ENCODE measurements at places on chromosomes 5 and 9. TPM values are rescaled to one million over a fixed set of nuclear protein-coding genes. Genes with fewer than 3 reads are reported as not detected.

The IGIP gene
- 11.0 TPM for total RNA-seq

The C9orf153 gene
- 0.18 TPM for total RNA-seq

The PSMB7 gene
- total RNA-seq = 214 TPM

The ASB6 gene
- total RNA-seq = 10.0 TPM

The UGT3A1 gene
- total RNA-seq = not detected

The PRDM9 gene
- not detected for total RNA-seq

The SPATA31C1 gene
- total RNA-seq = not detected

The MEGF10 gene
- 0.14 TPM for total RNA-seq

The GADD45G gene
- 1.00 TPM for total RNA-seq

The SLC36A3 gene
- not detected for total RNA-seq

The TMEM215 gene
- not detected for total RNA-seq

The PCDHB1 gene
- not detected for total RNA-seq

The SLIT3 gene
- 18.5 TPM for total RNA-seq

The CNTFR gene
- under 0.01 TPM for total RNA-seq

The MAMDC2 gene
- 3.0 TPM for total RNA-seq

The DHX29 gene
- total RNA-seq = 33.7 TPM

The CYLC2 gene
- total RNA-seq = not detected

The IPO11 gene
- 25.0 TPM for total RNA-seq

The PCDHGA7 gene
- total RNA-seq = 4.1 TPM

The RNF183 gene
- total RNA-seq = not detected

The SLC12A7 gene
- total RNA-seq = 13.5 TPM

The OR13J1 gene
- not detected for total RNA-seq

The CCDC112 gene
- 4.1 TPM for total RNA-seq

The DRD1 gene
- under 0.01 TPM for total RNA-seq

The PCDHAC2 gene
- total RNA-seq = 0.14 TPM

The TOR1A gene
- 22.0 TPM for total RNA-seq

The CNTNAP3 gene
- 0.18 TPM for total RNA-seq

The IL33 gene
- total RNA-seq = 202 TPM

The SPINK7 gene
- not detected for total RNA-seq

The HK3 gene
- total RNA-seq = not detected

The RETREG1 gene
- 0.92 TPM for total RNA-seq

The OR13C2 gene
- not detected for total RNA-seq

The POU5F2 gene
- total RNA-seq = 0.55 TPM

The ZNF454 gene
- total RNA-seq = 2.1 TPM

The FAM221B gene
- not detected for total RNA-seq

The HNRNPAB gene
- 44.9 TPM for total RNA-seq

The CORO2A gene
- 0.28 TPM for total RNA-seq

The CDKN2B gene
- total RNA-seq = 37.2 TPM

The TOR4A gene
- total RNA-seq = 13.5 TPM

The OTULIN gene
- 11.2 TPM for total RNA-seq

The IFNA2 gene
- total RNA-seq = not detected

The GRXCR2 gene
- not detected for total RNA-seq

The ANKRD55 gene
- not detected for total RNA-seq

The ANKDD1B gene
- total RNA-seq = 1.1 TPM

The ESM1 gene
- 0.57 TPM for total RNA-seq

The GPR21 gene
- total RNA-seq = 1.1 TPM

The PCDHA8 gene
- total RNA-seq = 0.09 TPM

The ZFAND5 gene
- 119 TPM for total RNA-seq

The ANKRD20A1 gene
- under 0.01 TPM for total RNA-seq

The CACNA1B gene
- total RNA-seq = under 0.01 TPM

The FCN2 gene
- not detected for total RNA-seq

The GFI1B gene
- not detected for total RNA-seq

The ATP6V1G1 gene
- 184 TPM for total RNA-seq

The DDX4 gene
- total RNA-seq = not detected

The GRIA1 gene
- total RNA-seq = under 0.01 TPM

The ECSCR gene
- 0.14 TPM for total RNA-seq

The CAMK4 gene
- 2.9 TPM for total RNA-seq

The SLC6A3 gene
- total RNA-seq = not detected

Data from smooth muscle cell of bladder (primary cell).